Activated T-cell treated with anti-CD3 and anti-CD28 coated beads, Interleukin-2, amount 50 U/mL, for 48 hours (primary cell): ENCODE measurements at places on chromosomes 5 and 9.

GRCh38 chr5:53240661-53241060 is 131.1 kb upstream of the MOCS2 start:
- DNase-seq, result no peak

GRCh38 chr9:11872471-11872870 is 820.7 kb upstream of the TYRP1 start:
- DNase-seq, result no peak

DNA sequence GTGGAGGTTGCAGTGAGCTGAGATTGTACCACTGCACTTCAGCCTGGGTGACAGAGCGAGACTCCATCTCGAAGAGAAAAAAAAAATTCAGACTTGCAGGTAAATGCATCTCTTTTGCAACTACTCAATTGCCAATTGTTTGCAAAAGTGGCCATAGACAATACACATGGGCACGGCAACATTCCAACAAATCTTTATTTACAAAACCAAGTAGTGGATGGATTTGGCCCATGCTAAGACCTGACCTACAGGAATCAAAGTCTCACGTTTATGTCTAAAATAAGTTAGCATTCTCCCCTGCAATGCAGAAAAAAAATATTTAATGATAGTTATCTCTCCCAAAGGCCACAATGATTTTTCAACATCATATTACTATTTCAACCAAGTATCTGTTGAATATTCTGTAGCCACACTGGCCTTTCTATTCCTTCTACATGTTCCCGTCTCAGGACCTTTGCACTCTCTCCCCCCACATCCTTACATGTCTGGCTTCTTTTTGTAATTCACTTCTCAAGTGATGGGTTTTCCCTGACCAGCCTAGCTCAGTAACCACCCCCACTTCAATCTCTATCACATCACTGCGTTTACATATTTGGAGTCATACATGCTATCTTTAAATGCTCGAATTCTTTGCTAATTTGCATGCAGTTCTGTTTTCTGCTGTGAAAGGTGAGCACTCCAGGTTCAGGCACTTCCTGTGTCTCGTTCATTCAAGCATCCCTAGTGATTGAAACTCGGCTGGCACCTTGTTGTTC is 54.2 kb downstream of the FNBP1 start:
- peak; percentile 30 for DNase-seq

- DNase-seq, result no peak
These were observed 370.3 kb downstream of the NNT start for GRCh38 chr5:43973318-43973717.

GRCh38 chr9:14530366-14530765 is 162.9 kb downstream of the ZDHHC21 start:
- DNase-seq, result no peak

GRCh38 chr5:1971944-1972343 is 89.2 kb upstream of the IRX4 start:
- no peak for DNase-seq

DNA sequence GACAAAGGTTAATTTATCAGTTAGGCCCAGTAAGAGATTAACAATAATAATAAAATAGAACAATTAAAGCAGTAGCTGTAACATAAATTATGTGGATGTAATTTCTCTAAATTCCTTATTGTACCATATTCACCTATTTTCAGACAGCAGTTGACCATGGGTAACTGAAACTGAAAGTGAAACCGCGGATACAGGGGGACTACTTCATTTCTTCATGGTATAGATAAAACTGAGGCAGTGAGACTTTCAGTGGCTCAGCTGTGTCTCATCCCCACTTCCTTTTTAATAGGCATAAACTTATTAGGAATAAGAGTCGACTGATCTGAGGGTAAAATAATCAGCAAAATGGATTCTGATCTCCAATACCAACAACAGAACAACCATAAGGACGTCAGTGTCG is 174.0 kb upstream of the WWC1 start:
- no peak for DNase-seq

DNA sequence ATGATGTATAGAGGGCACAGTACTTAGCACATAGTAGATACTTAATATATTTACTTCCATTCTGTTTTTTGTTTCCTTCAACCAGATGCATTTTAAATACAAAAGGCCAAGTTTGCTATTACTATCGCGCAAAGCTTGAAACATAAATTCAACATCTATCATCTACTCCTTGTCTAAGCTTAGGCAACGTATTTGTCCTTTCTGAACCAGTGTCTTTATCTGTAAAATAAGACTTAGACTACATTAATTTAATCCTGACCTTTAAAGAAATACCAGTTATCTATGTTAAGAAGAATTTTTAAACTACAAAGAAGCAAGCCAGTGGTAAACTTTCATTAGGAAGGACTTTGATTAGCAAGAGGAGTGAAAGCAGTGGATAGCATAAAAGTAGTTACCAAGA is 173.0 kb downstream of the WDR70 start:
- DNase-seq, result no peak

- no peak for DNase-seq
These were observed 12.7 kb downstream of the PLK2 start for GRCh38 chr5:58447226-58447625.

DNA sequence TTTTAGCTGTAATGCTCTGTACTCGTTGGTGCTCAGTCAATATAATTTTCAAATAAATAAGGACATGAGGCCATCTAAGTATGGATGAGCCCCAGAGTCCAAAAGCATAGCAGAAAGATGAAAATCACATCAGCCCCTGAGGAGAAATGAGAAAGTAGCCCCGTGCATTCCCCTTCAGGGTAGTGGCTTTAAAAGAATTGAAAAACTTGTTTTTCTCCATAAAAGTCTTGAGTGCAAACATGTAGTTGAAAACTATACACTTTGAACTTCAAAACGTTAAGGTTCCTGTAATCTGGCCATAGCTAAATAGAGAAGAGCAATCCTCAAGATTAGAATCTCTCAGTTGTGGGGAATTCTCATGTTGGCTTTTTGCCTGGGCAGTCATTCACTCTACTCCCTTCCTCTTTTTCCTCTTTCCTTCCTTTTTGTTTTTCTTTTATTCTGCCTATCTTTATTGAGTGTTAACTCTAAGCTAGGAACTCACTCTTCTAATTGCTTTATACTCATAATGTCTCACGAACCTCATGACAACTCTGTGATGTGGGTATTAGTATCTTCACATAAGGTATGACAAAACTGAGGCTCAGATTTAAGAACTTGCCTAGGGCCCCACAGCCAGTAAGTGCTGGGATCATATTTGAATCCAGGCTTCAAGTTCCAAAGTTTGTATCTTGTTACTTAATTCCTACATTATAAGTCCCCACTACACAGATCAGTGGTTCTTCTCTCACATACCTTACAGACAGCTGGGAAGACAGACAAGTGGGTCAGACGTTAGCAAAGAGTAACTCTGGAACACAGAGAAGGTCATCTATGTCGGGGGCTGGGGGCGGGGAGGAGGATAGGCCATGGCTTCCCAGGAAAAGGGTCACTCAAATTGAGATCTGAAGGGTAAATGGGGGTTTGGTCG is 46.4 kb upstream of the ABCA1 start:
- DNase-seq, result no peak

- DNase-seq, result no peak
These were observed at the start of gene CARD19 for GRCh38 chr9:93096131-93096802. CARD19 (plus strand) TSS chr9:93096217; CDS start chr9:93096346, 129 bp downstream.

DNA sequence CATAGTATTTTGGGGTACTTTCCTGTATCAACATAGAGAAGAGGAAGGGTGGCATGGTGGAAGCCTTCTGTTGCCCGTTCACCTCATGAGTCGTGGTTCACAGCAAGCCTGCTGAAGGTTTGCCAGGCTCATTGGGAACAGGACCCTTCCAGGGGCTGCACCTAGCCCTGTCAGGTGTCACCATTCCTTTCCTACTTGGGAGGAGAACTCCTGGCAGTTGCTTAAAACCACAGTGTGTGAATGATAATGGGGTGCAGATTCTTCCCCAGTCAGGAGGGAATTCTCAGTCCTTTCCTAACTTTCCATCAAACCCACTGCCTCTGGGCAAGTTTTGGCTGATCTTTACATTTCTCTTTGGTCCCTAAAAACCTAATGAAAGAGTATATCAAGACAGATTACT is 99.4 kb upstream of the CTNND2 start:
- no peak for DNase-seq

- DNase-seq, result peak; percentile 63
These were observed 1.7 kb upstream of the KLHL3 start for GRCh38 chr5:137737349-137738131.

DNA sequence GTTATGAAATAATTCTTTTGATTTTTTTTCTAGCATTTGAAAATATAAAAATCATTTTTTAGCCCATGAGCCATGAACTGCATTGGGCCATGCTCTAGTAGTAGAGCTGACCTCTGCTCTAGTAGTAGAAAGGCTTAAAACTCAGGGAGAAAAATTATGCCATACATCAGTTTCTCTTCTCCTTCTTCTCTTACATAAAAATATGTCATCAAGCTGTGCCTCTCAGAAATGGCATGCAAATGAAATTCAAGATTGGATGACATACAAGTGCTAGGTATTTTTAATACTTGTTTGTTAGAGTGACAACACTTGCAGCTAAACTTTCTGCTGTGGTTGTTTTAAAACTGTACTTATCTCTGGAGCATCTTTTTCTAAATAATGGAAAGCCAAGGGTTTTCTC is 42.1 kb upstream of the TMOD1 start:
- DNase-seq, result no peak

- DNase-seq, result no peak
These were observed 180.2 kb upstream of the SMC2 start for GRCh38 chr9:103913899-103914298.

DNA sequence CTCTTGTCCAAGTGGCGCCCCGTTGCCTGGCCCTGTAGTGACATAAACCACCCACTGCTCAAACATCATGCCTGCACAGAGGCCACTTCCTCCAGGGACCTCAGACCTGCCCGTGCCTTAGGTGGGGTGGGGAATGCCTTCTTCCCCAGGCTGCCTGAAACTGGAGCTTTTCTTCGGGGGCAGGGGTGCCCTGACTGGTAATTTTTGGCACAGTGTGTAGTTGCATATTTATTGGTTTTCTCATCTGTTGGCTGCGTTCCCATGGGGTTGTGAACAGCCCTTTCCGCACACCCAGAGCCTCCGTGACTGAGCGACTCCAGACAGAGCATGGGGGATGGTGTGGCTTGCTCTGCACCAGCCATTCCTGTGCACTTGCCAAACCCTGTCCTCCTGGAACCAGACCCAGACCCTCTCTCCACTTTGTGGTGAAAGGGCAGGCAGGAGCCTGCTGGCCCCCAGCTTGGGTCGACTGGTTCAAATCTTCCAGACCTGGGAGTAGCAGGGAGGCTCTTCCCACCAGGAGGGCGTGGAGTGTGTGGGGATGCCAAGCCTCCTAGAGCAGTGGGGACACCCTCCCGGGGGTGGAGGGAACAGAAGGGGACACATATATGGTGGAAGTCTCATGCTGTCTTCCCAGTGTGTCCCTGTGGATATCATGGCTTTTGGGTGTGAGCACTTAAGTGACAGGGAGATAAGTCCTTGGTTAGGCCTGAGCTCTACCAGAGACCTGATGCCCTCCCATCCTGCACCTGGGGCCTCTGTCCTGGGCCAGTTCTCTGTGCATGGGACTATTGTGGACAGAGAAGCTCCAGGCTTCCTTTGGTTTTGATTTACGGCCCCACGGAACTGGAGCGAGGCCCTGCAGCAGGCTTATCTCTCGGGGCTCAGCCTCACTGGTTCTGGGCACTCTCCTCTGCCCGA is 39.6 kb downstream of the WNK2 start:
- DNase-seq, result no peak

GRCh38 chr5:67366276-67366675 is 169.7 kb upstream of the CD180 start:
- no peak for DNase-seq

GRCh38 chr9:137029058-137029936 is 1.3 kb upstream of the ABCA2 start:
- peak; percentile 90 for DNase-seq

DNA sequence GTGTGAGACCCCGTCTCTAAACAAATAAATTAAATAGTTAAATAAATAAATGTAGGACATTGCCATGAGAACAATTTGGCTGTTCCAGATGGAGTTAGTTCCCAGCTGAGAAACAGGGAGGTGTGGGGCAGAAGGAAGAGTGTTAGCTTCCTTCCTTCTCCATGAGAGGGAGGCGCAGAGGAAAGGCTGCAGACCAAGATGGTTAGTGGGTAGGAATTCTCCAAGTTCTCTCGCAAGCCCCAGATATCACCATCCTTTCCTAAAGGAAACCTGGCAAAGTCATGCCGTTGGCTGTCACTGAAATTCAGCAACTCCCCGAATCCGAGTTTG is 33.1 kb upstream of the RAB14 start:
- DNase-seq, result no peak

- no peak for DNase-seq
These were observed 110.7 kb downstream of the CCDC192 start for GRCh38 chr5:127813633-127814587.

DNA sequence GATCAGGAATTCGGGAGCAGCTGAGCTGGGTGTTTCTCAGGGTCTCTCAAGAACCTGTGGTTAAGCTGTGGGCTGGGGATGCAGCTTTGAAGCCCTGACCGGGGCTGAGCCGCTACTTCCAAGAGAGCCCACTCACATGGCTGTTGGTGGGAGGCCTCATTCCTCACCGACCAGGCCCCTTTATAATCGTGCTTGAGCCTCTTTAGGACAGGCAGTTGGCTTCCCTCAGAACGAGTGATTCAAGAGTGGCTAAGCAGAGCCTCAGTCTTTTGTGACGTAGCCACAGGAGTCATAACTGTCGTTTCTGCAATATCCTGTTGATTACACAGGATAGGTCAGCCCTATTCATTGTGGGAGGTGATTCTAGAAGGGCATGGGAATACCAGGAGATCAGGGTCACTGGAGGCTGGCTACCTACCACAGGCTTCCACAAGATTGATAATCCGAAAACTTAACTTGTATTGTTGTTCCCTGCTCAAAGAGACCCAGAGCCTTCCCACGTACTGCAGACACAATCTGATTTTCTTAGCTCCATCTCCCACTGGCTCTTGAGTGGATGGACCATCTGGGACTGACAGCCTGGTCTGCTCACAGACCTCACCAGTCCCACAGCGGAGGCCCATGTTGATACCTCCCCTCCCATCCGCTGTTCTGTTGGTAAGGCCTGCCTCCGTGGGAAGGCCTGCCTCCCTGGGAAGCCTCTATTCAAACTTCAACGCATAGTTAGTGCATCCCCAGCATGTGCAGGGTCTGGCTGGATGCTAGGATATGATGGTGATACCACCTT is 3.0 kb upstream of the ERGIC1 start:
- no peak for DNase-seq

DNA sequence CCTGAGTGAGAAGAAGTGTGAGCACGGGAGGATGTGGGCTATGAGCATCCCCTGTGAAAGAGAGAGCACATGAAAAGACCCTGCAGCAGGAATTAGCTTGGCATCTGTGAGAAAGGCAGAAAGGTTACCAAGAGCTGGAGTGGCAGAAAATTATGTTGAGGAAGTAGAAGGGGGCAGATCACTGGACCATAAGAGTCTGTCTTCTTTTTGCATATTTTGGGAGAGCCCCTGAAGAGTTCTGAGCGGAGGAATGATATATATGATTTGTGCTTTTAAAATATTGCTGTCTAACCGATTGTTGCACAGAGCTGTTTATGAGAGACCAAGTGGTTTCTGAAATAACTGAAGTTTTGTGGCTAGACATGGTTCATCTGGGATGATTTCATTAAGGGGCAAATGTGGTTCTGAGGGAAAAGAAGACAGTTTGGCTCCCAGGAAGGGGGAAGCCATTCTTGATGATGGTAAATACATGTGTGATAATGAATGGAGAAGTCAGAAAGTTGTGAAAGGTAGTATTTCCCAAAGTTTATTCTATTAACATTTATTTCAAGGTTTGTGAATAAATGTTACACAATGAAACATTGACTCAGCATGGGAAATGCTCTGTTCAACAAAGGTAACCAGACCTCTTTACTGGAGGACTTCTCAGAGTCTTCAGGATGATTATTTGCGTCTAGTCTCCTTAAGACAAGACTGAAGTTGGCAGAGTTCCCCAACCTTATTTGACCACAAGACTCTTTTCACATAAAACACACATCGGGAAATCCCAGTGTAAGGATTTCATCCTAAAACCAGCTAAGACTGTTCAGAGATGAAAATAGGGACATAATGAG is 31.5 kb upstream of the ADRB2 start:
- no peak for DNase-seq
